ENCODE measurements at places on chromosomes 16 and 17.
A peak's percentile ranks its signal among the peaks of the same experiment; 100 is the strongest.

DNA sequence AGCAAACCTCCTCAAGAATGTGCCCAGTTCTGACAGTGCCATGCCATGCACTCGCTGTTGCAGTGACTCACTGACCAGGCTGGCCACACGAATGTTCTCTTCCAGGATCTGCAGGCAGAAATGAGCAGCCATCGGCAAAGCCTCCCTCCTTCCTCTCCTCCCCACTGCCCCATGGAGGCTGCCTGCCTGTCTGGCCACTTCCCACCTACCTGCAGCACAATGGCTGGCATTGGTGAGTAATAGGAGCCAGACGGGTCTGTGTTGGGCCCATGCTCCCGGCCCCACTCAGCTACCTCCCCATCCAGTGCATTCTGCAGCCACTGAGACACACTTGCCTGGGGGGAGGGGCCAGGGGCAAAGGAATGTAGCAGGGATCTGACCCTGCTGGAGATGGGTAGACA lies 2.8 kb upstream of the MATCAP1 start:
- no peak for DNase-seq

GRCh38 chr16:68094614-68094934 lies 9.4 kb downstream of the NFATC3 start:
- no peak for DNase-seq

DNA sequence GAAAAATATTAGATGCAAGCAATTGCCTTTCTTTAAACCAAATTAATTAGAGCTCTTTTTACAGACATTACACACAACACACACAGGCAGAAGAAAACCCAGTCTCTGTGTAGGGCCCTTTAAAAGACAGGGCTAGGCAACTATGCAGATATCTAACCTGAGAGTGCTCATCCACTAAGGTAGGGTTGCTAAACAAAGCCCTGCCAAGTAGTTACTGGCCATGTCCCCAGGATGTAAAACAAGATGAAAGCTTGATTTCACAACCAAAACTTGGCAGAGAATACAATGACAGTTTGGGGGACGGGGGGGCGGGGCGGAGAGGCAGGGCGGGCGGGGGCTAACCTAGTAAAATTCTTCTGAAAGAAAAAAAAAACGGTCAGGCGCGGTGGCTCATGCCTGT lies 669.0 kb upstream of the CA10 start:
- DNase-seq, result no peak

DNA sequence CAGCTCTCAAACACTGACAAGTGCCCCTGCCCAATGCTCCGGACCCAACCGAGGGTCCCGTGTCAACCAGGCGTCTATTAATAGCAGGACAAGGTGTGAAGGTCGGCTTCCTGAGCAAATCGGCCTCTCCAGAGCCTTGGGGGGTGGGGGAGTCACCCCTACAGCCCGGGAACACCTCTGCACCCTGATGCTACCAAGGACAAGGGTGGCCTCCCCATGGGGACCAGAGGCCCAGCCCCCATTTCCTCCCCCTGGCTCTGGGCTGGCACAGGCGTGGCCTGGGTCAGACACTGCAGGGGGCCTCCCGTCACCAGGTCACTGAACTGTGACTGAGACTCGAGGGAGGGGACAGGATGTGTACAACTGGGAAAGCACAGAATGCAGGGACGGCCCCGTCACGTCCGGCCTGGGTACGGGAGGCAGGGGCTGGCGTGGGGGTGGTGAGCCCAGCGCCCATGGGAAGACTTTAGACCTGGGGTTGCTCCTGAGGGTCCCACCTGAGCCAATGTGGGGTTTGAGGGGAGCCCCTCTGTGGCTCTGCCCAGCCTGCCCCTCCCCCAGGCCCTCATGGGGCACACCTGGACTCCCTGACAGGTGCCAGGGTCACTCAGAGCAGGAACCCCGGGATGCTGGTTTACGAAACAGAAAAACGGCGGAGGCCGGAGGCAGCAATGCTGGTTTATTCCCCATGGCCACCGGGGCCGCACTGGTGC lies 579 bp upstream of the CYBA start:
- DNase-seq, result no peak

DNA sequence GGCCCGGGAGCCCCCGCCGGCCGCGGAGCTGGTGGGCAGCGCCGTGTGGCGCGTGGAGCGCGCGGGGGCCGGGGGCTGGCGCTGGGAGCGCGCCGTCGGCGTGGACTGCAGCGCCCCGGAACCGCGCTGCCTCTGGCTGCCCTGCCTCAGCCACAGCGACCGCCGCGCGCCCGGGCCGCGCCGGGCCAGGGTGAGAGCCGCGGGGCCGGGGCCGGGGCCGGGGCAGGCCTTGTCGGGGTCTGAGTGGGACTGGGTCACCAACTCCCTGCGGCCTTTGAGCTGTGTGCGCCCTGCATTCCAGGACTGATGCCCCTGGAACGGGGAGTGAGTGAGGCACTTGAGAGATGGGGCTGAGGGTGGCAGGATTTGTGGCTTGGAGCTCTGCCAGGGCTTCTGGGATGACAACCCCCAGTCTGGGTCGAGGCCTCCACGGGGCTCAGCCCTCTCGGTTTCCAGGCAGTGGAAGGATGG lies 25.7 kb downstream of the ARHGAP23 start:
- peak; percentile 27 for DNase-seq

- DNase-seq, result no peak
These were observed 25.5 kb downstream of the NSMCE1 start for GRCh38 chr16:27242868-27243590.

DNA sequence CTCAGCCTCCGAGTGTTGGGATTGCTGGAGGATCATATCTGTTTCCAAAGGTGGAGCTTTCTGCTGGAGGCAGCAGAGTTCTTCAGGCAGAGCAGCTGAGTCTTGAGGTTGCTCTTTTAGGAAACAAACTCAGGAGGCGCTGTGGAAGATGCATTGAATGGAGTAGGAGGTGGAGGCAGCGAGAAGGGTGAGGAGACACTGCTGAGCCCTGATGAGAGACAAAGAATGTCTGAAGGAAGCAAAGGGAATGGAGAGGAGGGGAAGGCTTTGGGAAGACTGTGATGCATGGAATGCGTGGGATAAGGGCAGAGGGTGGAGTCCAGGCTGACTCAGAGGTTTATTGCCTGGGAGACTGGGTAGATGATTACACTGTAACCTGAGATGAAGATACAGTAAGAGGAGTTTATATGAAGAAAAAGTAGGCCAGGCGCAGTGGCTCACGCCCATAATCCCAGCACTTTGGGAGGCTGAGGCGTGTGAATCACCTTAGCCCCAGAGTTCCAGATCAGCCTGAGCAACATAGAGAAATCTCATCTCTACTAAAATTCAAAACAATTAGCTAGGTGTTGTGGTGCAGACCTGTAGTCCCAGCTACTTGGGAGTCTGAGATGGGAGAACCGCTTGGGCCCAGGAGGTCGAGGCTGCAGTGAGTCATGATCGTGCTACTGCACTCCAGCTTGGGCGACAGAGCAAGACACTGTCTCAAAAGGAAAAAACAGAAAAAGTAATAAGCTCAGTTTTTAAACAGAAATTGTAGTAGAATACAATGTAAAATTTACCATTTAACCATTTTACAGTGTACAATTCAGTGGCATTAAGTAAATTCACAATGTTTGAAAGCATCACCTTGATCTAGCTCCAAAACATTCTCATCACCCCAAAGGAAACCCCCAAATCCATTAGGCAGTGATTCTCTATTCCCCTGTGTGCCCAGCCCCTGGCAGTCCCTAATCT lies 17.8 kb upstream of the TMEM219 start:
- peak; percentile 89 for DNase-seq

DNA sequence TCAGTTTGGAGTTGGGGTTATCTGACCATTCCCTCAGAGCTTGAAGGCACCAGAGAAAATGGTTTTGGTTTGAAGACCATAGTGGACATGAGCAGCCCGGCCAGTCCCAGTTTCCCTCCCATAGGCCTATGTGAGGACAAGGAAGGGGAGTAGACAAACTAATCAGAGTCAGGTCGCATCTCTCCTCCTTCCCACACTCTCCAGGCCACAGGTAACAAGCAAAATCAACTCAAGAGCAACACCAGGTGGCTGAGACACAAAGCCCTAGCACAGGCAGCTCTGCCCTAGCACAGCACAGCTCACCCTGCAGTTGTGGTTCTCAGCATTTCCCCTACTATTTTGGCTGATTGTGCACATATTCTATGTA lies 7.2 kb downstream of the SUPT4H1 start:
- no peak for DNase-seq
